ENCODE measurements at places on chromosomes 2 and 18. TPM values are rescaled to one million over a fixed set of nuclear protein-coding genes. Genes with fewer than 3 reads are reported as not detected.

The ROCK1 gene
- total RNA-seq, result 62.1 TPM

The EFEMP1 gene
- total RNA-seq, result not detected

The CHRND gene
- not detected for total RNA-seq

The RIT2 gene
- total RNA-seq, result not detected

The ABCG8 gene
- total RNA-seq, result not detected
